ENCODE measurements at places on chromosomes 11 and 22.

DNA sequence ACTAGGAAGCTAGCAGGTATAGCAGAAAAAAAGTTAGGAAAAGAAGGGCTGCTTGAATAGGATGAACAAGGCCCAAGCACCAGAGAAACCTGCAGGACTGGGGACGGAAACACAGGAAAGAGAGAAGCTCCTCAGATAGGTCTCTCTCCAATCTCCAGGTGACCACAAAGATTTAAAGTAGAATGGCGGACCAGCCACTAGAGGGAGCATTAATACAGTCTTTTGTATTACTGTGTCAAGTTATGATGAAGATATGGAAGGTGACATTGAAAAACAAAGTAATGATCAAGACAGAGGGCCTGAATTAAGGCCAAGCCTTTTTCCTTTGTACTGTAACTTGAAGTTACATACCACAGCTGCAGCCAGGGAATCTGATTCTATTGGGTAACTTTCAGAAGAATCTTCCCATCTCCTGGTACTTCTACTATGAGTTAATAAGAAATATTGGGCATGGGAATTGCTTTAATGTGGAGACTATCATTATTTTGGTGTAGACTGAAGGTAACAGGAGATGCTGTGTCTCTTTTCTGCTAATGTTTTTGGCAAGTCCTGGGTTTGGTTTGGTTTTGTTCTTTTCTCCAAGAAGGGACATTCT is 33.8 kb downstream of the OR2AG2 start:
- peak; percentile 31 for DNase-seq

- peak; percentile 70 for DNase-seq
Measured at GRCh38 chr11:36463781-36464180, 46.3 kb downstream of the TRAF6 start.

DNA sequence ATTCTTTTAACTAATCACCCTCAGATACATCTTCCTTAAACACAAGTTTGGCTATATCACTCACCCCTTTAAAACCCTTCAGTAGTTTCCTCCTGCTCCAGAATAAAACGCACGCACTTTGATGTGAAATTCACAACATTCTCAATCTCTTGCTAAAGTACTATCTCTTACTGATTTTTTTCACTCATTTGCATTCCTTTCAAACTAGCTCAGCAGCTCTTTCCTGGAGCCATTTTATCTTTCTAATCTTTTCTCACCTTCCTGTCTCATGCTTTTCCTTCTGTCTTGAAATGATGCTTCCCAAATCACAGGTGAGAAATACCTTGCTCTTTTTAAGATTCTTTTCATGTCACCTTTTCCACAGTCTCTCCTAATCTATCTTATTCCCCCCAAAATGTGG is 1074.4 kb downstream of the DLG2 start:
- peak; percentile 2 for DNase-seq

DNA sequence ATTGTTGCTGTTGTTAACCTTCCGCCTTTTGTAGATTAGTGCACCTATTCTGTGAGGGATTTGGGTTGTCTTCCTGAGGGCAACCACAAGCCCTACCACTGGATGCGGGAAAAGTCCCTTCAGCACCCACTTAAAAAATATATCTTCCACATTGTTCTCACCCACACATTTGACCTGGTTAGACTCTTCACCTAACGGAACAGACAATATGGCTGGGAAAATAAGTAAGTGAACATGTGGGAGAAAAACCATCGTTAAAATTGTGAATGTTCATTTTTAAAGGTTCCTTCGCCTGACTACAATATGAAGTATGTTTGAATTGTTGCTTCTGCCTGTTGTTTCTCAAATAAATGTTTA is 72.0 kb upstream of the MPEG1 start:
- no peak for DNase-seq

DNA sequence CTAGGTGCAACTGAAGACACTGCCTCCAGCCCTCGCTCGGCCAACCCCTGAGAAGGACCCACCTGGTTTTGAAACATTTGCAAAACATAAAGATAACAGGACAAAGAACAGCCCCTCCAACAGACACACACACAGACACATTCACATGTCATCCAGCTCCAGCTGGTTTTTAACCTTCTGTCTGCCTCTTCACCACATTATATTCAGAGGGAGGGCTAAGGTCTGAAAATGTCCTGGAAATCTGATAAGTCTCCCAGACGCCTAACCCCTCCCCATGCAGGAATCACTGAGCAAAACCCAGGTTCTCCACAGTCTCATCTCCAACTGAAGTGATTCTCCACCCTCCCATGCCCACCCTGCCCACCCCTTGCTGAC is 29.4 kb downstream of the PACSIN2 start:
- DNase-seq = no peak

DNA sequence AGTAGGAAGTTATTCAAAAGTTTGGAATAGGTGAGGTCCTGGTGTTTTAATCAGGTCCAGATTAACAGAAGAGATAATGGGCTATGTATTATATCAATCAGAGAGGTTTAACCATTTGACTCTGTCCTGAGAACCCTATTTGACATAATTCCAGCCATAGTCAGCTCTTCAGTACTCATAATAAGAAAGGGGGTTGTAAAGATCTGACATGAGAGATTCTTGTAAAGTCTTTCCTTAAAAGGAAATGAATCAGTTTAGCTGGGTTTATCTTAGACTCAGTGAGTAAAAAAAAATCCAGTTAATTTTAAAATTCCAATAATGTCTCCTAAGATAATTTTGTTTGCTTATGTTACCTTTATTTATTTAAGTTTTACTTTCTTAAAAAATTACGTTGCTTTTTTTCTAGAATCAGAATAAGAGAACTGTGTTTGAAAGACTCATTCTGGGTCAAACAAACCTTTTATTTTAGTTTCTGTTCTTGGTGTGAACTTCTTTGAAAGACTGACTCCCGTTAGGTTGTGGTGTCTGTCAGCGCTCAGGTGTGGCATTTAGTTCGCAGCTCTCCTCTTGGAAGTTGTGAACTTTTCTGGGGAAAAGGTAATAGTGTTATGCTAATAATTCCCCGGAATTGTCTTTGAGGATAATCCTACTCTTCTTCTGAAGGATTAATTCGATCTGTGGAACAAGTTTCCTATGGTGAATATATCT is 20.5 kb downstream of the NUCB2 start:
- peak; percentile 21 for DNase-seq

- DNase-seq = no peak
Measured at GRCh38 chr11:109088086-109088485, 333.9 kb upstream of the C11orf87 start.

DNA sequence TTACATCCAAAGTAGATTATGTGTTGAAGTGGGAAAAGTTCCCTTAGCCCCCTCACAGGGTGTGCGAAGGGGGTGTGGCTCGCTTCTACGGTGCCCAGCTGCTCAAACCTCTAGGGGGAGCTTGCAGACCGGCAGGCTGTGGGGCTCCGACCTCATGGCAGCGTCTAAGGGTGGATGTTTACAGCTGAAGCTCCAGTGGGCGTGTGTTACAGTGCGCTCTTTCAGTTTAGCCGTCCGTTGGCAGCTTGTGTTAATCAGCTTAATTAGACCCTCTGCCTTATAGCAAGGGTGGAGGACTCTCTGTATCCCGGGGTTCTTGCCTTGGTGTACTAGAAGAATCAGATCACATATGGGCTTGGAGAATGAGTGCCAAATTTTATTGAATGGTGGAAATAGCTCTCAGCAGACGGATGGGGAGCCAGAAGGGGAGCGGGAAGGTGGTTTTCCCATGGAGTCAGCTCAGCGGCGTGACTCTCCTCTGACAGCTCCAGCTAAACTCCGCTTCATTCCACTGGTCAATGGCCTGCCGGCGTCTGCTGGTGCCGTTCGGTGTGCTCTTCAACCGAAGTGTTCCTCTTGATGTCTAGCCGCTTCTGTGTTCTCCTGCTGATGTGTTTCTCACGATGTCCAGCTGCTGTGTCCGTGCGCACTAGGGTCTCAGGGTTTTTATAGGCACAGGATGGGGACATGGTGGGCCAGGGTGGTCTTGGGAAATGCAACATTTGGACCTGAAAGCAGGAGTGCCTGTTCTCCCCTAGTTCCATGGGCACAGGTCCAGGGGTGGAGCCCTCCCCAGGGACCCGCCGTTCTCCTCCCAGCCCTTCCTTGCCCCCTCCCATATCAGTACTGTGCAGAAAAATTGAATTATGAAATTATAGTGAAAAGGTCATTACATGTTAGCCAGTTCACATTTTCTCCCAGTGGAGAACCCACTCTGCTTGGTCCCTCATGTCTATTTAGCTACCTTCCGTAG is 28.6 kb upstream of the OR10G7 start:
- peak; percentile 52 for DNase-seq

DNA sequence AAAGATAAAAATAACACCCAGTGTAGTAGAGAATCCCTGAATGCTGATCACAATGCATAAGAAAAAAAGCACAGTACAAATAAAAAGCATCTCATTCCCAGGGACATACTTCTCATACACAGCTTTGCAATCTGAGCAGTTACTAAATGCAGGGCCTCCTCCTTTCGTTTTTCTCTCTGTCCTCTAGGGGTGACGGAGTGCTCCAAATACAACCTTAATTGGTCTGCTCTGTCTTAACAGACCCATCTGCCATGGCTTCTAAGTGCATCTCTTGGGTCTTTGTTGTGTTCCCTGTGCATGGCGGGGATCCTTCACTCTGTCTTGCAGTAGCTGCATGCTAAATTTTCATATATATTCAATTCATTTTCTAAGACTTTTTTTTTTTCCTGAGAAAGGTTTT is 1114.2 kb upstream of the RAG2 start:
- DNase-seq = peak; percentile 7

DNA sequence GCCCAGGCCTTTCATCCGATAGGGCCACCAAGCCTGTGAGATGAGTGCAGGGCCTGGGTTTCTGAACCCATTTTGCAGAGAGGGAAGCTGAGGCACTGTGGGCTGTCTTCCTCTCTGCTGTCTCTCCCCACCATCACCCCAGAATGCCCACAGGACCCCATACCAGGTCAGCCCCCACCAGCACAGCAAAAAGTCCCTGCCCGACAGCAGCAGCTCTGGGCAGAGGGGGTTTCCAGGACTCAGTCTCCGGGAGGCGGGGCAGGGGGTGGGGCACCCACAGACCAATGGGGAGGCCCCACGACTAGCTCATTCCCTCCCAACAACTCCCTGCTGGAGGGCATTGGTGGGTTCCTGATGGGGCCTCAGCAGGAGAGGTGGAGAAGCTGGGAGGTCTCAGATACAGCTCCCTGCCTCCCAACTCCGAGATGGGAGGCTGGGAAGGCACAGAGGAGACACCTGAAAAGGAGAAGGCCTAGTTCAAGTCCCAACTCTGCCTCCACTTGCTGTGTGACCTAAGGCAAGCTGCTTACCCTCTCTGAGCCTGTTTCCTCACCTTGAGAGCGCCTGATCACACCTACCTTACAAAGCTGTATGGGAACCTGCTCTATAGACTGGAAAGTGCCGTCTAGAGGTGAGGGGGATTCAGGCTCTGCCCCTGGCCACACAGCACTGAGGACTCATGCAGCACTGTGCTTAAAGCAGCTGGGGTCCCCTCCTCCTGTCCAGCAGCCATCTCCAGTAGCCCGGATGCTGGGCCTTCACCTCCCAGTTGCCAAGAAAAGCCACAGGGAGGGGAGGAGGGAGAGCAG is 3.5 kb downstream of the CBX7 start:
- DNase-seq = peak; percentile 13

GRCh38 chr11:73239571-73240189 is 21.6 kb downstream of the P2RY2 start:
- DNase-seq = no peak

DNA sequence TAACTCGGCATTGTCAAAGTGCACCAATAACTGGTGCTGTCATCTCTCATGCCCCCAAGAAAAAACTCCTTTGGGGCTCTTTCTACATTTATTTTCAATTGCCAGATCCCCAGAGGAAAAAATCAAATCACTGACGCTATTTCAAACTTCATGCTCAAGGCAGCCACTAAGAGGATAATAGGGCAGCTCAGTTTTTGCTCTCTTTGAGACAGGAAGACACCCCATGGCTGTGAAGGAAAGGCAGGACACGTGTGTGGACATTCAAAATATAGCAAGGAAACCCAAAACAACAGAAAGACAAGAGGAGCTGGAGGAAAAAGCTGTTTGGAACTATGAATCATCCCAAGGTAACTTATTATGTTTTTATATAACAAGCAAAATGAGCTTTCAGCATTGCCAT is 83.7 kb downstream of the SERGEF start:
- no peak for DNase-seq

DNA sequence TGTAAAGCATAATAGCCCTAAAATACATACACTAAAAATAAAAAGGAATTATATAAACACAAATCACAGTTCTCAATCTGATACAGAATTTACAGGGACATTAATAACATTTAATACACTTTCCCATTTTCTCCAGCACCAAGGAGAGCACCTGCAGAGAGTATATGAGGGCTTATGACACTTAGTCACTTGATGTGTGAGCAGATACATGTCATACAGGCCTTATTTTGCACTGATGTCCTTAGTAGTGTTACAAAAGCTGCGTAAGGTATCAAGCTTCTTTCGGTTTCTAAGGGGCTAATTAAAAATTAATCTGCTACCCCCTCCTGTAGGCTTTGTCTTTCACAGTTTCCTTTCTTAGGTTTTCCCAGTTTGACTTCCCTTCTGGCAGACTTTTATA is 61.3 kb downstream of the TRIM44 start:
- peak; percentile 5 for DNase-seq

GRCh38 chr11:47950396-47950795 is 30.0 kb upstream of the PTPRJ start:
- peak; percentile 42 for DNase-seq

DNA sequence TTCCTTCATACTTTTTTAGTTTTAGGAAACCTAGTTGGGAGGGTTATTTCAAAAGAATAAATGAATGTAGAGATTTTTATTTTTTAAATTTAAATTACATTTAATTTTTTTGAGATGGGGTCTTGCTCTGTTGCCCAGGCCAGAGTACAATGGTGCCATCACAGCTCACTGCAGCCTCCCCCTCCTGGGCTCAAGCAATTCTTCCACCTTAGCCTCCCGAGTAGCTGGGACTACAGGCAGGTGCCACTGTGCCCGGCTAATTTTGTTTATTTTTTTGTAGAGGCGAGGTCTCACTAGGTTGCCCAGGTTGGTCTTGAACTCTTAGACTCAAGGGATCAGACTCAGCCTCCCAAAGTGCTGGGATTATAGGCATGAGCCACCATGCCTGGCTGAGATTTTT is 32.6 kb downstream of the ZNRF3 start:
- DNase-seq = no peak

DNA sequence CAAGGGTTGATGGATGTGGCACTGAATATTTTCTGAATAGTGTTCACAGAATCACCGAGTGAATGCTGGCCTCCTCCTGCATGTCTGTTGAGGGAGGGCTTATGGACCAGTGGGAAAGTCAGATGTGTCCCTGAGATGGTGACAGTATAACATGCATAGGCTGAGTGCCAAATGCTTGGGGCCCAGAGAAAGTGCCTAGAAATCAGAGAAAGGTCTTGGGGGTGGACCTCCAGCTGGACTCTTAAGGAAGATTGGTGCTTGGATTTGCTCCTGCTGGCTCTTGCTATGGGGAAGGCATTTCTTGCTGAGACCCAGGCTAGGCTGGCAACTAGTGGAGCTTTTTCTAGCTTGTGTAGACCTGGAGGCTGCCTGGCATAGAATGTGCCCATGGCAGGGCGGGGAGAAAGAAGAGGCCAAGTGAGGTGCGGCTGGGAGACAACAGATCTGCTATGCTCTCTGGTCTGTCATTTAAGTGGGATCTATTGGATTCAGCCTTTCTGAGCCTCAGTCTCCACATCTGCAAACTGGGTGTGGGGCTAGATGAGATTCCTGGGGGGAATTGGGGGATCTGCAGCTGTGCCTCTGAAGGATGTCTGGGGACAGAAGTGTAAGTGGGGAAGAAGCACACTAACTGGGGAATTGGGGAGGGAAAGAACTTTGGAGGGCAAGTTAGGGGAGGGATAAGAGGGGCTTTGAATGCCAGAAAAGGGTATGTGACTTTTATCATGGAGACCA is 27.4 kb downstream of the ZNRF3 start:
- no peak for DNase-seq
